ENCODE measurements at places on chromosomes 12 and 14.
A peak's percentile ranks its signal among the peaks of the same experiment; 100 is the strongest.

GRCh38 chr12:132558042-132558856 is 52.1 kb downstream of the LRCOL1 start:
- no peak for DNase-seq

- peak; percentile 91 for DNase-seq
Measured at GRCh38 chr12:67765776-67766766, 117.5 kb downstream of the DYRK2 start.

- DNase-seq: peak; percentile 4
Measured at GRCh38 chr12:111024205-111024801, 103.9 kb upstream of the MYL2 start.

DNA sequence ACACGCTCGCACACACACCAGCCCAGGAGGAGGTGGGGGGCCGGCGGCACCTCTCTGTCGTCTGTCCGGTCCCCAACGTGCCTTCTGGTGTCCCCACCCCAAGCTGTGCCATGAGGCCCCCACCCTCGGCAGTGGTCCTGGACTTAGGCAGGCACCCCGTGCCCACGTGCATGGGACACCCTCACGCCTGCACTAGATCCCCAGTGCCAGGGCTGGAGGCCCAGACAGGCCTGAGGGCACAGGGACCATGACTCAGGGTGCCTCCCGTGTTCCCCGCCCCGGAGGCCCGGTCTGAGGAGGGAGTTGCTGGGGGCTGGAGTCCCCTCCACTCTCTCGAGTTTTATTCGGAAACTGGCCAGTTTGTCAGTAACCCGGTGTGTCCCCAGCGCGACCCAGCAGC is 38.8 kb downstream of the LRCOL1 start:
- no peak for DNase-seq

DNA sequence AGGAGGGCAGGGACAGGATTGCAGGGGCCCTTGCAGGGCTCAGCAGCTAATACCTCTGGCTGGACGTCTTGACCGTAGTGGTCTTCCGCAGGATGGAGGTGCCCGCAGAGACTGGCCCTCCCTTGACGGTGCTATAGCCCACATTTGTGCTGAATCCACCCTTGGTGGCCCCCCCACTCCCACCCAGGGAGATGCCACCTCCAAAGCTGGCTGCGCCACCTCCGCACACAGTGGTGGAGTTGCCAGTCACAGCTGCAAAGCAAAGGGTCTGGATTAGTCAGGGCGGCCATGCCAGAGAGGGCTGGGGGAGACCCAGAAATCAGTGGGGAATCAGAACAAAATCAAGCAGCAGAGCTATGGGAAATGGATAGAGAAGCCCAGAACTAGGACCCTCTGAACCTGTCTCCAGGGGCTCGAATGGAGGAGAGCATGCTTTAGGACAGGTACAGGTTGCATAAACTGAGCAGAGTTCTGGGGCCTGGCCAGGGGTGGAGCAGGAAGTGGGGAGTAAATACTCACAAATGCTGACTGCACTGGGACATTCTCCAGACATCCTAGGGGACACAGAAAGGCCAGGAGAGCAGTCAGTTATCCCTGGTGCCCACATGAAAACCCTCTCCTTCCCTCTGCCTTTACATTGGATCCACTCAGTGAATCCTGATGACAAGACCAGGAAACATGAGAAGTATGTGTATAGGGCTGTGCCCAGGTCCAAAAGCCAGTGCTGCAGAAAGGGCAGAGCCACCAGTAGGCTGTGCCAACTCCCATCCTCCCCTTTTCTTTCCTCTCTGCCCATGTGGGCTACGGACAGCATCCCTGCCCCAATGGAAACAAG is 8.1 kb upstream of the KRT4 start:
- no peak for DNase-seq

- no peak for DNase-seq
Measured at GRCh38 chr14:44027397-44027796, 479.7 kb downstream of the FSCB start.

GRCh38 chr14:57390037-57390805 is at the start of gene NAA30:
NAA30 (plus strand) TSS chr14:57390586; CDS start chr14:57390958, 372 bp downstream.
- DNase-seq: peak; percentile 93

DNA sequence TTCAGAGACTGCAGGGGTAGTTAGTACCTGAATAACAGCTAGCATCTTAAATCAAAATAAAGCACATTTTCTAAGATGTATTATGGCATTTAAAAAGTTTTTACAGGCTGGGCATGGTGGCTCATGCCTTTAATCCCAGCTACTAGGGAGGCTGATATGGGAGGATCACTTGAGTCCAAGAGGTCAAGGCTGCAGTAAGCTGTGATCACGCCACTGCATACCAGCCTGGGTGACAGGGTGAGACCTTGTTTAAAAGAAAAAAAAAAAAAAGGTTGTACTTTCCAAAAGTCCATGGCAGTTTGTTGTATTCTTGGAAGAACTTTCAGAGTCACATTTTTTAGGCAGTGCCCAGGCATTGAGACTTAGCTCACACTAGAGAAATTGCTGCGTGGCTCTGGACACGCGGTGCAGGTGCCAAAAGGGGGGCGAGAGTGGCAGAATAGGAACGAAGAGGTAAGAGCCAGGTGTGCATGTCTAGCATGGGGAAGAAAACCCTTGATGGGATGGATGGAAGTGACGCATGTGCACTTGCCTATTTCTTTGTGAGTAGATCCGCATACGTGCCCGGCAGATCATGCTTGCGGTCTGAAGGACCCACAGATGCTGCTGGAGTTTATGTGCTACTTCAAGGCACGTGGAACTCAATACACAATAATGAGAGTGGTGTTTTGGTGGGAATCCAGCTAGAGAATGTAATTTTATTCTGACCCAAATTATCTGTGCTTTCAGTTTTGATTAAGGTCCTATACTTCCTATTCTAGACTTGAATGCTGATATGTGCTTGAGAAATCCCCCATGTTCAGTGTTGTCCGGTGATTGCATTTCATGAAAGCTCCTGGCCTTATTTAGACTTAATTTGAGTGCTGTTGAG is 11.9 kb downstream of the ANKRD13A start:
- no peak for DNase-seq

DNA sequence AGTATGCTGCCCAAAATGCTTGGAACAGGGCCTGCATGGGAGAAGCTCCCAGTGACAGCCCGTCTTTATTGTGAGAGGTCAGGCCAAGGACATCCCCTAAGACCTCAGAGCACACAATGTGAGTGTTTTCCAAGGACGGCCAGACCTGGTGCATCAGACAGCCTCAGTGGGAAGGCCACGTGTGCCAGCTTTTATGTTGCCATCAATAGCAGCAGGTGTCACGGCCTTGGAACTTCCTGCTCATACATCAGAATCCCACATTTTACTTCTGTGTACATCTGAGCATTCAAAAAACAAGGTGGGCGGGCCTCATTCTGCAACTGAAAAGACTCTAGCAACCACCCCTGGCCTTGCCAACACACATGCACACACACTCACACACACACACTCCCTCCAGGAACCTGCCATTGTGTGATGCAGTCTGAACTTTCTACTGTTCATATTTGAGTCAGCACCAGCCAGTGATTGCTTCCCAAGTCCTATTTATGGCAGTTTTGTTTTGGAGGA is 753.1 kb upstream of the TBX3 start:
- no peak for DNase-seq

GRCh38 chr14:80927083-80927989 is 14.2 kb downstream of the CEP128 start:
- no peak for DNase-seq

DNA sequence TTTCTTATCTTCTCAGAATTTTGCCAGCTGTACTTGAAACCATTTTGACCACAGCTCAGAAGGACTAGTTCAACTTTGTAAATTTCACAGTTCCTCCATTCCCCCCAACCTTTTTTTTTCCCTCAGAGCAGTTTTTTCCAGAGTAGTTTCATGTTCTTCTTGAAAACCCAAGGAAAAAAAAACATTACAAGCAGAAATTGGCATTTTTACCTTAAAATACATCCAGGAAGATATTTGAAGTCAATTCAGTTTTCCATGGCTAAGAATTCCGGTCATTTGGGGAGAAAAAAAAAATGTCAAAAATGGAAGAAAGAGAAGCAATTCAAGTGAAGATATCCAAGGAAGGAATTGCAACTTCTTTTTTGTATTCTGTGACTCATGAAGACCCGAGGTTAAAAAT is 39.5 kb downstream of the SYNE2 start:
- no peak for DNase-seq

DNA sequence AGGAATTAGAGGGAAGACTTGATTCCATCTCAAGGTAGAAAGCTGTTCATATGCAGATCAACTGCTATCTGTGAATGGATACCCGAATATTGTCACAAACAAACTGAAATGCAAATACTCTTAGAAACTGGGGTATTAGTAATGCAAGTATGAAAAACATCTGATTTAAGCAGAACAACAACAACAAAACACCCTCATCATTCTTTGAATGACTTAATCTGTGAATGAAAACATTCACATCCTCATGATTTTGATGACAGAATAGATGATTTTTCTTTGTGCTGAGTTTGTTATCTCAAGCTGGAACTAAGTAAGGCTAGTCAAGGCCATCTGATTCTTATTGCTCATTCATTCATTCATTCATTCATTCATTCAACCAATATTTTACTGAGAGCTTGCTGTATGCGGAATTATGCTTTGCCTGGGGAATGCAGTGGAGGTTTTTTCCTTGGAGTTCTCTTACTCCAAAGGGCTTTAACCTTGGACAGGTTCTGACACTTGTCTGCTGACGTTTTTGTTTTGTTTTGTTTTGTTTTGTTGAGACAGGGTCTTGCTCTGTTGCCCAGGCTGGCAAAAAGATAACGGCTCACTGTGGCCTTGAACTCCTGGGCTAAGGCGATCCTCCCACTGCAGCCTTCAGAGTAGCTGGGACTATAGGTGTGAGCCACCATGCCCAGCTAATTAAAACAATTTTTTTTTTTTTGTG is 23.3 kb downstream of the OR10G3 start:
- no peak for DNase-seq

DNA sequence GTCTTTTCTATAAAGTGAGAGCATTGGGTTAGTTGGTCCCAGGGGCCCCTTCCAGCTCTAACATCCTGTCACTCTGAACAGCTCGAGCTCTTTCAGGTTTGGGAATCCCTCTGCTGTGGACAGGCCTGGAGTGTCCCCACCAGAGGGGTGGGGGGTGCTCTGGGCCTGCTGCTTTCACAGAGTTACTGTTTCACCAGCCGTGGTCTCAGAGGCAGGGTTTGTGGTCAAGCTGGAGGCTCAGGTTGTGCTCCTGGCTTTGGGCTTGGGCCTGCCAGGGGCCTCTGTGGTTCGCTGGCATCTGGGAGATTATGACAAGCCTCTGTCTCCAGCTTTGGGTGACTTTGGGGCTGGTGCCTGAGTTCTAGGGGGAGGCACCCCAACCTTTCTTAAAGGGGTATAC is 59.6 kb downstream of the FBXL14 start:
- DNase-seq: no peak

- no peak for DNase-seq
Measured at GRCh38 chr14:49908433-49908782, 15.5 kb downstream of the ARF6 start.

- no peak for DNase-seq
Measured at GRCh38 chr12:115485503-115485902, 792.0 kb downstream of the MED13L start.

DNA sequence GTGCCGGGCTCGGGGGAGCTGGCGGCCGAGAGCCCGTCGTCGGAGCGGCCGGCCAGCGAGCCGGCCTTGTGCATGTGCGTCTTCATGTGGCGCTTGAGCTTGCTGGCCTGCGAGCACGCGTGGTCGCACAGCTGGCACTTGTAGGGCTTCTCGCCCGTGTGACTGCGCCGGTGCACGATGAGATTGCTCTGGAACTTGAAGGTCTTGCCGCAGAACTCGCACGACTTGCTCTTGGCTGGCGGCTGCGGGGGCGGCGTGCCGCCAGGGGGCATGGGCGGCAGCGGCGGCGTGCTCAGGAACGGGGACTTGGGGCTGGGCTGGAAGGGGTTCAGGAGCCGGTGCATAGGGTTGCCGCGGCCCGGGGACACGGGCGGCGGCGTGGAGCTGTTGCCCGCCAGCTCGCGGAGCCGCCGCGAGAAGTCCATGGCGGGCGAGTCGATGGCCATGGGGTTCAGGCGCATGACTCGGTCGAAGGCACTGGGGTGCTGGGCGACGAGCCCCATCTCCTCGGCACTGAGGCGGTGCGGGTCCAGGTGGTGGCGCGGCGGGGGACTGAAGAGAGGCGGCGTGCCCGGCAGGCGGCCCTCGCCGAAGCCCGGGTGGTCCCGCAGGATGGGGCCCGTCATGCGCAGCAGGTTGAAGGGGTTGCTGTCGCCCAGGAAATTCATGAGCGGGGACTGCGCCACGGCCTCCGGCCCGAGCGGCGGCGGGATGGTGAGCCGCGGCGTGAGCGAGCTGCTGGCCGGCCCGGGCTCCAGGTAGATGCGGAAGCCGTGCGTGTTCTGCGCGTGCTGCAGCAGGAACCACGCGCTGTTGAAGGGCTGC is 96.5 kb downstream of the BCL11B start:
- no peak for DNase-seq

- peak; percentile 5 for DNase-seq
Measured at GRCh38 chr12:20127413-20127812, 240.9 kb upstream of the PDE3A start.

DNA sequence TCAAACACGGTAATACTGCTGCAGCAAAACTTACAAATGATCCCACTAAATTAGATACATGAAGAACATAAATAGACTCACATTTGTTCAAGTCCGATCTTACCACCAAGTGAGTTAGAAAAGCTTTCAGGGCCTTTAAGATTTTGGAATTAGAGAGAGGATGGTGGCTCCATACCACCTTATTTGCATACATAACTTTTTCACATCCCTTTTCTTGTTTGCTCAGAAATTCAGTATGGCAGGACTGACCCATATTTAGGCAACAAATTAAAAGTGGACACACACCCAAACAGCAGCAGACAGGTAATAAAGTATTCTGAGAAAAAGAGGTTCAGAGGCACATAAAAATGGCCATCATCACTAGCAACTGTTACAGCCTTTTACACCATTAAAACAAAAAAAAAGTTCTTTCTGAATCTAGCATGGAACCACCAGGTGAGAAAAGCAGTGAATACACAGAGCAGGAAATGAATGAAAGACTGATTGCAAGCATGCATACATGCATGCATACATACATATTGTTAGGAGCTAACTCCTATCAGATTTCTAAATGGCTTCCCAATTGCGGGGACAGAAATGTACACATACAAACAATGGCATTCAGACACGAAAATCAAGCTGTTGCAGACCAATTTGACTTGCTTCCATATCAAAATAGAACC is 23.3 kb downstream of the STXBP6 start:
- no peak for DNase-seq

DNA sequence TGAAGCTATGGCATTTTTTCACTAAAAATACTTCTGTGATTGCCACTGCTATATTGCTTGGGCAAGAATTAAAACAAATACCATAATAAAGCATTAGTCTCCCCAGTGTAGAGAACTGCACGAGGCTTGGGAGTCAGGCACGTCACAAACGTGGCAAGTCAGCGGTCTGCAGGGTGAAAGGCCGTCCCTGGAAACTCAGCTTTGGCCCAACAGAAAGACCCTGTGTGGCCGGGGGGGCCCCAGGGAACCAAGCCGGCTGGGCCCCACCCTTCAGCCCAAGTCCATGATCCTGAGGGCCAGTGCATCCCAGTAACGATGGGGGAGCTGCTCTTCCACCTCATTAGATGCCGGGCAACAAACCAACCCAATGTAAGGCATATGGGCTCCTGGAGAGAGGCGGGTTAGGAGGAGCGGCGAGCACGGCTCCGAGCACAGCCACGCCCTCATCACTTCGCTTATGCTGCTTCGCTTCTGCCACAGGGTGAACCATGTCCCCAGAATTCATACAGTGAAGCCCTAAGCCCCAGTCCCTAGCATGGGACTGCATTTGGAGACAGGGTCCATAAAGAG is 50.9 kb upstream of the GPR68 start:
- DNase-seq: no peak
